ENCODE measurements at places on chromosomes 2 and 18.

- DNase-seq: no peak
These were observed 32.7 kb upstream of the MAP4K3 start for GRCh38 chr2:39469807-39470206.

DNA sequence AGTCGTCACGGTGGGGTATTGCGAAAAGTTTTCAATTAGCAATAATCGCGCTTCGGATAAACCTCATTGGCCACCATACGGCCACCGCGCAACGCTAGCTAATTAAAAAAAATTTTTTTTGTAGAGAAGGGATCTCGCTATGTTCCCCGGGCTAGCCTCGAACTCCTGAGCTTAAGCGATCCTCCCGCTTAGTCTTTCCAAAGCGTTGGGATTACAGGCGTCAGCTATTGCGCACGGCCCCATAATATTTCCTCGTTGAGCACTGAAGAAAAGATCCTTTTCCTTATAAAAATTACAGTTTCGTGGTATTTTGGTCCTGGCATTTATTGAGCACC lies 759 bp upstream of the ACTR1B start:
- no peak for DNase-seq

DNA sequence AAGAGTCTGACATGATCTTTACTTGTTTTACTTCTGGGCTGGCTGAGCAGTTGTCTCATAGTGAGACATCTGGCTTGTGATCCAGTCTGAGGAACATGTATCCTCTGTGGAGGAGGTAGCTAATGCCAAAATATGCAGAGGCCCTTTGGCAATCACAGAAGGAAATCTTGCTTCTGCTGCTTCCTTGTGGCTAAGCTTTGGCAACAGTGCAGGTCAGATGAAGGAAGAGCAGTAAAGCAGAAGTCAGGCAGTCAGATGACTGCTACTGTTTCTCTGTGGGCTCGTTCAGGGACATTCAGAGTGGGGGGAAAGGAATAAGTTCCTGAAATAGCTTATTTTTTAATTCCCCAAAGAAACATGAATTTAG lies 22.3 kb downstream of the DOK1 start:
- no peak for DNase-seq

DNA sequence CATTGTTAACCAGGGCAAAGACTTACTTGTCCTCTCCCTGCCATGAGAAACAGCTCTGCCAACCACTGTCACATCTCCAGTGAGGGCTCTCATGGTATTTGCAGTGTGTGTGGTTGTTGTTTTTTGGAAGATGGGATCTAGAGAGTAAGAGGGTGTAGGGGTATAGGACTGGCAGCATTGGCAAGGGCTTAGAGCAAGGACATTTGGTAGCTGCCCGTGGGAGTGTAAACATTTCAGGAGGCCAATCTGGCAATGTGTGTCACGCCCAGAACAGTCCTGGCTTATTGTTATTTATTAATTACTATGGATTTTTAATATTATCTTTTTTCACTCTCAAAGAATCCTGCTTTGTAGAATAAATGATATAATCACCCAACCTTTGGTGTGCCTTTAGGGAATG lies 90.5 kb downstream of the TMEM17 start:
- DNase-seq: no peak

All from activated CD4-positive, alpha-beta T cell treated with anti-CD3 and anti-CD28 coated beads, Interleukin-2, amount 50 U/mL, for 24 hours (primary cell).